NCI-H1105 (cell line): ENCODE measurements at places on chromosomes 4 and X.

GRCh38 chr4:125639182-125639621 is 324.4 kb downstream of the FAT4 start:
- DNase-seq: no peak

DNA sequence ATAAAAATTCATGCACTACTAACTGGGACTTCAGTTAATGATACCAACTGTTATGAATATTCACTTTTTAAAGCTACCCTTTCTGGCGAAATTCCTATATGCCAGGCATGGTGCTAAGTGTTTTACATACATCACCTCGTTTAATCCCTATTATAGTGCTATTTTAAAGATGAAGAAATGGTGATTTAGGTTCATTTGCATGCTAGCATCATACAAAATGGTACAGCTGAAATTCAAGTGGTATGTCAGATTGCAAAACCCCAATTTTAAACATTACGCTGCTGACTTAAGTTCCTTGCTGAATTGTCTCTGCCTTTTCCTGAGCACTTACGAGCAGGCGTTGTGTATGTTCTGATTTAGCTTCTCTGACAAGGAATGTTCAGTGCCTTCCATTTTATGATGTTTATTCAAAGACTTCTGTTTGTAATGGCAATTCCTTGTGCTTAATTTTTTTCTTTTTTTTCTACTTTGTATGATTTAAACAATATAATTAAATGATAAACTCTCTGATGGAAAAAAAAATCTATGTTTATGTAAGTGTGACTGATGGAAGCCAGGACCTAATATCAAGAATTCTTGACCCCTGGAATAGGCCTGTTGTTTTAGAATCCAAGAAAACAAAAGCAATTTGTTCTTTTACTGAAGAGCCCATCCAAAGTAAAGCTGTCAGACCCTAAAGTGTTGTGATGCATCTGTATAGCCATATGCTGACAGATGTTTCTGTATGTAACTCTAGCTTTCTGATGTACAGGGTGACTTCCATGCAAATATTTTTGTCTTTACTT is 148.1 kb downstream of the PCDH7 start:
- no peak for DNase-seq

DNA sequence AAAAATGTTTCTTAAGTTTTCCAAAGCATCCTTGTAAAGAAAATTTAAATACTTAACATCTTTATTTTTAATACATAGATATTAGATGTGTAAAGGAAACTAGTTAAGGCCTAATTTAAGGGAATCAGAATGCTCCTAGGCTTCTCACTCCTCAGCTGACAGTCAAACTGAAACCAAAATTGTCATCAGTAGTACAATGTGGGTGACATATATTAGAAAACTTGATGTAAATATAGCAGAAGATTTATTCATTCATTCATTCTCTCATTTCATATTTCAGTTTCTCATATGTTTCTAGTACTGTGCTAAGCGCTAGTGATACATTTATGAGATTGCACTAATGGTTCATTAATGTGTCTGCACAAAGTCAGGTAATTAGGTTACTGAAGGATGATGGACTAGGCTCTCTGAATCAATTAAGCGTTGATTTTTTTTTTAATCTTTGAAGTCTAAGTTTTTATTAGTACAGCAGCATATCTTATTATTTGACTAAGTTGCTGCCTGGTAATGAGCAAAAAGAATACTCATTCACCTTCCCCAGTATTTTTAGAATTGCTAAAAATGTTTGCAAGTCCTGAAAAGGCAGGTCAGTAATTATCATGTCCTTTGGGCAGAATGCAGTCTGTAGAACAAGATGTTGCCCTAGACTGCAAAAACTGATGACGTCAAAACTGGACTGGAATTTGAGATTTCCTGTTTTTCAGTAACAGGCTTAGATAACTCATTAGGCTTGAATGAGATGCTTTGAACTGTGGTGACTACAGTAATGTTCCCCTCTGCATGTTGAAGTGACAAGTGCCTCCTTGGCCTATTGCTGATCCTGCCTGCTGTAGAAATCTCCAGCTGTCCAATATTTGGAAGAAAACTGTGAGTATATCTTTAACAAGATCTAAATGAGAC is 128.7 kb downstream of the ARHGAP24 start:
- peak; percentile 3 for DNase-seq

DNA sequence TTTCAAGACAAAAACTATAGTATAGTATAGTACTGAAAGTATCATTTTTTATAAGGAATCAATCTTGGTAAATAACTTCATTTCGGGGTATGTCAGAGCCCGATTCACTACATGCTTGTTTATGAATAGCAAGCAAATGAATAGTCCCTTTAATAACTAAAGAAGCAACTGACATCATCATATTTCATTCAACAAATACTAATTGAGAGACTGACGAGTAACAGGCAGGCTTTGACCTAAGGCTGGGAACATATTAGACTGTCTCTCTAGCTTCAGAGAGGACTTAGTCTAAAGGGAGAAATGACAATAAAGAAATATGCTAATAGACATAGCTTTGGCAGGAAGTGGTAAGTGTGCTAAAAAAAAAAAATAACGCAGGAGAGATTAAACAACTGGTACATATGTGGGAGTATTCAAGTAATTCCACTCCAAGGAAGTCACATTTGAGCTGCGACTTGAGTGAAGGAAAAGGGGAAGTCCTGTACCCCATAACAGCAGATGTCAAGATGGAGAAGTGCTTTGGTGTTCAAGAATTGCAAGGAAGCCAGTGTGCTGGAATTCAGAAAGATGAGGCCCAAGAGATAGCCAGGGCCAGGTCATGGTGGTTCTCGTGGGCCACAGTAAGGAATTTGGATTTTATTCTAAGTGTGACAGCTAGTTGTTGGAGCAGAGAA is 284.9 kb downstream of the FBXO8 start:
- no peak for DNase-seq

DNA sequence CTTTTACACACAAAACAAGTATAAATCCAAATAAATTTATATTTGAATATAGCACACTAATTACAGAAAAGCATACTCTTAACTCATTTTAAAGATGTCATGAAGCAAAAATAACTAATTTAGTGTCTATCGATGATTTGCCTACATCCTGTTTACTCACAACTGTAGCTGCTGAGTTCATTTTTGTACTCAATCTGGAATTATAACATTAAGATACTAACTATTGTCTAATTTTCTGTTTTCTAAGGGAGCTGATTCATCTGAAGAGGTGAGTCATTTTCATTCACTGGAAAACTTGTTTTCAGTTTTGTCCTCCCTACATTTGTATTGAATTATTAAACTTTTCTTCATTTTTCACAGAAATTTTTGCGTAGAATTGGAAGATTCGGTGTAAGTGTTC is 3.7 kb downstream of the STATH start:
- DNase-seq: no peak

DNA sequence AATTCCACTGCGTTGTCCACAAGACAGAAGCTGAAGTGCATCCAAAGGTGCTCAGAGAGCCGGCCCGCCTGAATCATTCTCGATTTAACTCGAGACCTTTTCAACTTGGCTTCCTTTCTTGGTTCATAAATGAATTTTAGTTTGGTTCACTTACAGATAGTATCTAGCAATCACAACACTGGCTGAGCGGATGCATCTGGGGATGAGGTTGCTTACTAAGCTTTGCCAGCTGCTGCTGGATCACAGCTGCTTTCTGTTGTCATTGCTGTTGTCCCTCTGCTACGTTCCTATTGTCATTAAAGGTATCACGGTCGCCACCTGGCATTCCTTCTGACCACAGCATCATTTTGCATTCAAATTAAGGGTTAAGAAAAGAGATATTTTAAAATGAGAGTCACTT is 115.5 kb downstream of the NFKB1 start:
- peak; percentile 31 for DNase-seq

DNA sequence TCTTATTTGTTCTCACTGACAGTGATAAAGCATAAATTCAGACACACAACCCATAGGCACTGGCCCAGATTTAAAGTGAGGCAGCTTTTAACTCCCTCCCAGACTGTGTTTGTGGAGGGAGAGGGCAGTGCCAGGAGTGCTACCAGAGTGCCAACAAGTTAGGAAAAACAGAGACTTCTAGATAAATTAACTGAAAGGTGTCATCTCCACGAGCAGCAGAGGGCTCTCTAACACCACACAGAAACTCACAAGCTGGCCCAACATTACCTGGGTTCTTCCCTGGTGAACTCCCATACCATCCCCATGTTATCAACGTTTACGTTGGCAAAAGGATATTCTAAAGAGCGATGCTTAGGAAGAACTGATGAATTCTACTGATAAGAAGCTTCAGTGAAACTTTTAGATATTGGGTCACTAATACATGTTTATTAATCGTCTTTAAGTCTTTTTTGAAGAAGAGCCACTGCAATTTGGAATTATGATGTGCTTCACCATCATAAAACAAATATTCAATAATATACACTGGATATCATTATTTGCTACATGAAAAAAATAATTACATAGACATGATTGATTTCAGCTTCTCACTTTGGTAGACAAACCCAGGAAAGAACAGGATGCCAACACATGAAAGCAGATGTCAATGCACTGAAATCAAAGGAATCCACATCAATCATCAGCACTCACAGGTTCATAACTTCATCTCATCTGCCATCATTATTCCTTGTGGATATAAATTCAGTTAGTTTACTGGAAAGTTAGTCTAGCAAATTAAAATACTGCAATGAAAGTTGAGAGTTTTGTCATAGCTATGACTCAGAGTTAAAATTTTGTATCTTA is 121.2 kb upstream of the NAP1L5 start:
- peak; percentile 27 for DNase-seq

GRCh38 chr4:134691915-134692314 is 490.3 kb upstream of the PABPC4L start:
- no peak for DNase-seq
